ENCODE measurements at places on chromosomes 6 and 20.
A peak's percentile ranks its signal among the peaks of the same experiment; 100 is the strongest.

GRCh38 chr6:25987845-25988244 is 25.2 kb downstream of the TRIM38 start:
- no peak for DNase-seq

DNA sequence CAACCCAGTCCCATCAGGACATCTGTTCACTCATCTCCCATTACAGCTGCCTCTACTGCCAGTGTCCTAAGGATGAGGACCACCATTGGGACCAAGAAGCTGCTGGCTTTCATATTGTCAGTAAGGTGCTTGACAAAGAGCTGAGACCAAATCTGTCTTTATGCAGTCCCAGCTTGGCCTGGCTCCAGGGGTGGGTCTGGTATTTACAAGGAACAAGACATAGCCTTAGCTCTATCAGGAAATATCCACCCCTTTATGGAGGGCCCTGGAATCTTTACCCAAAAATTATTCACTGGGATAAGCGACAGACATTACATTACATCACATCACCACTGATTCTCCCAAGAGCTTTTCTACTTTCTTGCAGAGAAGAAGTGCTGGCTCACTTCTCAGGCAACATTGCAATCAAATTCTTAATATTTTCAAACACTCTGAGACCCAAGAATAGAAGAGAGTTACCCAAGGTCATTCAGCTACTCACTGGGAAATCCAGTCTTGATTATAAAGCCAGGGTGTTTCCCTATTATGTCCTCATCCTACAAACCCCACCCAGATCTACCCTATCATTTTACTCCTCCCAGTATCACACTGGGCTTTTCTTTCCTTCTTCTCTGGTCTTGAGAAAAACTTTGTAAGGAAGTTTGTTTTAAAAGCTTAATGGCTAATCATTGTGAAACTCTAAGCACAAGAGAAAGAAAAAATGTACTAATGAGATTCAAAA is 11.5 kb upstream of the PI3 start:
- DNase-seq: no peak

GRCh38 chr20:34163307-34163706 is 51.3 kb upstream of the EIF2S2 start:
- DNase-seq: no peak

DNA sequence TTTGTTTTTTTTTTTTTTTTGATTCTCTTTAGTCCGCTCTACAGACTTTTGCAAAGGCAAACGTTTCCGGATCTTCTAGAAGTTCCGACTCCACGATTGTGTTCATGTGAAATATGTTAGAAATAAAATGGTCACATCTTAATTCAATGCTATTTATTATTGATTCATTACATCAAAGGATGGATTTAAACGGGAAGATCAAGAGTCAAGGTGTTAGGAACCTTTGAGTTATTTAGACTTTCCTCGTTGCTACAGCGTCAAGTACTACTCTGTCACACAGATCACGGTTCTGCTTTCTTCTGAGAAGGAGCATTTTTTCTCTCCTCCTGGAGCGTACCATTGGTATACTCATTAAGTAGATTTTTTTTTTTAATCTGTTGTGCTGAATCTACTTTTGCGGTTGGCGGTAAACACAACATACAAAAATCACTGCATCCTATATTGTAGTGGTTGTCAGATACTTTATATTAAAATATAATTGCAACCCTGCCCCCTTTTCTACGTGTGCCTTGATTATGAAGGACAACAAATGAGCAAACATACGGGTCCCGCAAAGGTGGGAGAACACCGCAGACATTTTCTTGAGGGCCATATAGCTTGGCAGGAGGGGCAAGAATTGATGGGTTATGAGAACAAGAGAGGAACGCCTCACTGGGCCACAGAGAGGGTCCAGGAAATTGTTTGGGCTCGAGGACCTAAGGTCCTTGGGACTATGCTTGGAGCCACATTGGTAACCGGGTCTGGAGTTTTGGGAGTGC is 17.5 kb downstream of the HMGN4 start:
- no peak for DNase-seq

DNA sequence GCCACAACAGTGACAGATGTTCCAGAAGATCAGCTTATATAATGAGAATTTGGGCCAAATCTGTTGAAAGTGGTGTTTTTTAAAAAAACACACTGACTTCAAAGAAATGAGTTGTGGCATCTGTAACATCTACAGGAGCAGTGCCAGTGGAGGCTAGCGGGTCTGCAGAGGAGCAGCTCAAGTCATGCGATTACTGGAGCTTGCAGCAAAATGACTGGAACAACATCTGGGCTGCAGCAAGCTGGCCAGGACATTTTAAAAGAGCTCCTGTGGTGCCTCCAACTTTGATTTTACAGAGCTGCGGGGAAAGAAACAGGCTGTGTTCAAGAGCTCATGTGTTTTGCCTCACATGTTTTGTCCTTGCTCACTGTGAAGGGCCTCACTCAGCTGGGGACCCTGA is 57.2 kb downstream of the TBX18 start:
- DNase-seq: no peak

DNA sequence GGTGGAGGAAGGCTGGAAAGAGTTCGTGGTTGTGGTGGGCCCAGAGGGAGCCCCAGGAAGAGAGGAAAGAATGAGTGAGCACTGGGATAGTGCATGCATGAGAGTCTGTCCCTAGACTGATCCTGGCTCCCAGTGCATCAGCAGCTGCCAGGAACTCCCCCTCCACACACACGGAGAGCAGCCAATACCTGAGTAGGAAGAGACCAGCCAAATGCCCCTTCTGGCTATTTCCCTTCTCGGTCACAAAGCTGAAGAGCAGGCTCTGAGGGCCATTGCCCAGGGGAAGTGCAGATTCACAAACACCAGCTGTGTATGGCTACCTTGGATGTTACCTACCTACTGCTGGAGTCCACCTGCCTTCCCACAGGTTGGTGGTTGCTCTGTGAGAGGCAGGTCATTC is 45.1 kb downstream of the GABRR2 start:
- DNase-seq: no peak

- no peak for DNase-seq
Observed at GRCh38 chr20:15069355-15069754, 731.9 kb upstream of the FLRT3 start.

DNA sequence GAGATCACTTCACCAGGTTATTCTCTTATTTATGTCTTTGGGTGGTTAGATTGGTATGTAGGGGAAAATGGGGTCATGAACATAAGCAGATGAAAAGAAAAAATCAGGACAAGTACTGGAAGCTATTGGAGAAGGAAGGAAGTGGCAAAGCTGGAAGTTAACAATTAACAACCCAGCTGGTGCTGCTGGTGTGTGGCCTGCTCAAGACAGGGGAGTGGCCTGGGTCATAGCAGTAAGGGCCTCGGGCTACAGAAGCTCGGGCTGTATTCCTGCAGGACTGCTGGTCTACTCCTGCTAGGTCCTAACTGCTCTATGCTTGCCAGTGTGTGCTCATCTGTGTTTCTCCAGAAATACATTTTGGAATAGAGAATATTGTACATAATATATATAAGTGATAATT is 19.6 kb downstream of the MYLIP start:
- no peak for DNase-seq

- DNase-seq: peak; percentile 69
Observed at GRCh38 chr6:43228951-43229802, at the start of gene DNPH1. Gene DNPH1 (minus strand): TSS chr6:43229481. CDS start chr6:43229456, 25 bp downstream.

- no peak for DNase-seq
Observed at GRCh38 chr6:39892490-39893129, 41.7 kb downstream of the MOCS1 start.

- DNase-seq: no peak
Observed at GRCh38 chr6:13012977-13013680, 296.6 kb downstream of the PHACTR1 start.

- DNase-seq: no peak
Observed at GRCh38 chr6:108689272-108690161, 128.8 kb downstream of the FOXO3 start.
